Activated CD8-positive, alpha-beta memory T cell treated with anti-CD3 and anti-CD28 coated beads, Interleukin-2, amount 50 U/mL, for 48 hours (primary cell): ENCODE measurements at places on chromosomes 16 and 17.

DNA sequence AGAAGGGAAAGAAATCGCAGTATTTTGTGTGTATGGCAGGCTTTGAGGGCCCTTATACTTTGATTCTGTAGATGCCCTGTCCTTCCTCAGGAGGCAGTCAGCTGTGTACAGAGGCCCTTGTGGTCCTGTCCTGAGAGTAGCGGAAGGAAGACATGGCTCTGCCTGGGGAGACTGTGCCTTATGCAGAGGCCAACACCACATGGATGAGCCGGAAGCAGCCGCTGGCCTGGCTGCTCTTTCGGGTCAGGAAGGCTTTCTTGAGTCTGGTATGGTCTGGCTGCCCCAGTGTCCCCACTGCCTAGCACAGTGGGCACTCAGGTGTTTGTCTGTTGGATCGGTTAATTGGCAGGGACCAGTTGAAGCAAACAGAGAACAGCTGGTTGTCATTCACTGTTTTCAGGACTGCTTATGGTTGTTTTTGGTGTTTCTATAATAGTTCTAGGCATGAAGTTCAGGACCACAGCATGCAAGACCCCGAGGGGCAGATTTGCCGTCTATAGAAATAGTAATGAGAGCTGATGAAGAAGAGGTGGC, 12.4 kb downstream of the USP10 start:
- DNase-seq = peak; percentile 32

GRCh38 chr16:50448981-50449380, 80.2 kb upstream of the BRD7 start:
- DNase-seq = no peak

DNA sequence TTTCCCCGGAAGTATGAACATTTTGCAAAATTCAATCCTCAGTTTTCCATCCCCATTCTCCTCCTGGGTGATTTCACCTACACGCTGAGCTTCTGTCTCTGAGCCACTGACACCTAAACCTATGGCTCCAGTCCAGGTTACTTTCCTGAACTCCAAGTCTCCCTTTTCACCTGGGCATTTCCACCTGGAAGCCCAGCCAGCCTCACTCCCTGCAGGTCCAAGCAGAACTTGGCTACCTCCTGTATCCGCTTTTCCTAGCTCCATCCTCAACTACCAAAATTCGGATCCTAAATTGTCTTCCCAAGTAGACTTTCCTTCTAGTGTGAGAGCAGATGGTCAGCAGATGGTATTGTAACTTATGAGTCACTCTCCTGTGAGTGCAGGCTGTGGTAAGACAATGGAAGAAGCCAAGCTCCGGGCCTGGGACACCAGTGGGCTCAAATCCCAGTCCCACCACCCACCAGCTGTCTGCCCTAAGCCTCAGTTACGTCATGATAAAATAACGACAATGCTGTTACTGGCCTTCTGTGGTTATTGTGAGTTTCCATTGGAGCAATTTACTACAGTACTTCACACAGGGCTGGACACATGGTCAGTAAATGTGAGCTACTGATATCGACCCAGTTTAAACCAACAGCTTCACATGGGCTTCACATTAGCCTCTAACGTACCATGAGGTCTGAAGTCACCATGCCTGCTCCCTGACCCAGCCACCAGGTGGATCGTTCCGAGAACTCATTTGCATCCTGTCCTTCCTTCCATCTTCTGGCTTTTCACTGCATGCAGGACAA, 33.3 kb downstream of the PECAM1 start:
- no peak for DNase-seq

- no peak for DNase-seq
Observed at GRCh38 chr16:50079397-50080140, 13.8 kb downstream of the HEATR3 start.

DNA sequence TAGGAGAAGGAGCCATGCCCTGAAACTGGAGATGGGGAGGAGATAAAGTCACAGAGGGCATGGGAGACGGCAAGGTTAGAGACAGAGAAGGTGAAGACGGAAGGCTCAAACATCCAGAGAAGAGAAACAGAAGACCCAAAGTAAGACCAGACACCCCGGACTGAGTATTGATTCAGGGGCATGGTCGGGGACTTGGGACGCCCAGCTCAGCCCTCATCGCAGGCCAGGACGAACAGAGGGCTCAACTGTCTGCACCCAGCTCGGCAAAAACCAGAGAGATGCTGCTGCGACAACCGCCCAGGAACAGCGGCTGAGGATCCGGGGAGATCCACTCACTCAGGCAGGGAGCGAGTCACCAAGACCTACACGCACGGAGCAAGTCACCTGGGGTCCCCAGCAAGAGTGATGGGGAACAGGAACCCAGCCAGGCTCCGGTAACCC, 999 bp downstream of the XYLT1 start:
- no peak for DNase-seq

DNA sequence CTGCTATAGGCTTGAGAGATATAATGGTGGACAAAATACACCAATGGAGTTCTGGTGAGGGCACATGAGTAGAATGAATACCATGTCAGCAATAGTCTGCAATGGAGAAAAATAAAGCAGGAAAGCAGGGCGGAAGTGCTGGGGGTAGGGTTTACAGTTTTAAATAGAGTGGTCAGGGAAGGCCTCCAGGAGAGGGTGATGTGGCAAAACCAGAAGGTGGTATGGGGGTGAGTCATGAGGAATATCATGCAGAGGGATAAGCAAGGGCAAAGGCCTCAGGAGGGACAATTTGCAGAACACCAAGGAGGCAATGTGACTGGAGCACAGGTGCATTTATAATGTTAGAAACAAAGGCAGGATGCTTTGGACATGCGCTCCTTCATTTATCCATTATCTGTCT, 102.0 kb downstream of the ITFG1 start:
- DNase-seq = no peak

DNA sequence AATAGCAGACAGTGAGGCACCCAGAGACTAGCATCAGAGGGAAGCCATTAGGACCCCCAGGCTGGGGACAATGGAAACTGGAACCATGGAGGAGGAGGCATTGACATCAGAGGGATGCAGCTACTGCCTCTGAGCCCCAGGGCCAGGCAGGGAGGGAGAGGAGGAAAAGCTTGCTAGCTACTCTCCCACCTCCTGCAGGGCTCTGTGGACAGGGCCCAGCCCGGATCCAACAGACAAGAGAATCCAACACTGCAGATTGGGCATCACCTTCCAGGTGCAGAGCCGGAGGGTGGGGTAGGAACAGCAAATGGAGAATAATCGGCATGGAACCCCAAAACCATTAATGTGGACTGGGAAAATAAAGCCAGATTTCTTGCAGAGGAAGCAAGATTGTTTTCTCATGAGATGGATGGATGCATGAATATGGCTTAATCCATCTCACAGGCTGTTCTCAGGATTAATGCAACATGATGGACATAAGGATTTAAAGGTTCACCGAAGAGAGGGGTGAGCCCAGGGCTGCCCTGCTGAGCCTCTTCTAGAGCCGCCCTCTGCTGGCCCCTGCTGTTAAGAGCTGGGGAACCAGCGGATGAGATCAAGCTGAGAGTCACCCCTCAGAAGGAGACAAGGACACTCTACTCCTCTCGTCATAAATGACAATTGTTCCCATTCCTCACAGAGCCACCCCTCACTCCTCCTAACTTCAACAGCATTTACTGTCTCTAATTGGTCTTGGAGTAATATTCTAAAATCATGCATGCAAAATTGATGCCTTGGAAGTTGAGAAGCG, 48.8 kb downstream of the DNAH3 start:
- DNase-seq = peak; percentile 38

DNA sequence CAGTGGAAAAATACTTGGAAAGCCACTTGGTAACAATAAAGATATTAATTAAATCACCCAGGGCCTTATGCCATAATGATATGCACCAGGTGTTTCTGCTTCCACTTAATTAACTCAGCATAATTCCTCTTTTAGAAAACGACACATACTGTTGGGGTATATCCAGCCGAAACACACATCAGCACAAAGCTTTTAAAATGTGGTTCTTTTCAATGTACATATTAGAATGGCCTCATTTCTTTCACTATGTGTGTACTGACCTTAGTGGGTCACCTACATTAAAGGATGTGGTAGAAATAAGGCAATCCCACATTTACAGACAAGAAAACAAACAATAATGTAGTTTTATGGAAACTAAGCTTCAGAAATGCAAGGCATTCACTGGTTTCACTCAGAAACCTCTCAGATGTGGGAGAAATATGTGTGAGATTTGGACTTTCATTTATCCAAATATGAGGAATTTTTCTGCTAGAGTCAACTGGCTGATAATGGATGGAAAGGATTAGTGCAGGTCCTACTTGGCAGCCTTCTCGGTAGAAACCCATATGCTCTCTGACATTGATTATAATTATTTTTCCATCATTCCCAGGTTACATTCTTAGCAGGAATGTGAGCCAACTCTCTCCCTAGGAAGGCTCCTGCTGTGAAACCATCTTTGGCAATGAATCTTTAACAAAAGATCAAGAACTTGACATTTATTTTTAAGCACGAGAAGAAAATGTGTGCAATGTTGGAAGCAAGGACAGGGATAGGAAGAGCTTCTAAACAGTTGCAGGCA, 66.7 kb upstream of the DHX40 start:
- no peak for DNase-seq

DNA sequence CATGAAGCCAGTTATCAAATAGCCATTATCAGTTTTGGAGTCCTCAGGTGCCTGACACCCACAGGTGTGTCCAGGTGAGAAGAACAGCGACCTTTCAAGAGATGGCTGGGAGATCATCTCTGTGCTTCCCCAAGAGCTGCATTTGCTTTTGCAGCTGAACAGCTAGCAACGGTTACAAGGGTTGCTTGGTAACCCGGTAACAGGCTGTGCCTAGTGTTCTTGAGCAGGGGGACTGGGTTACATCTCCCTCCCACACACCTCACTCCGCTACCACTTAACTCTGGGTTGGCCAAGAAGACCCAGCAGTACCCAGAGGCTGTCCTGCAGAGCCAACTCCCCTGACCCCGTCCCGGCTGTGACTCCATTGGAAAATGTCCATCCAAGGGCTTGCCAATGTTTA, 147.0 kb downstream of the SLC39A11 start:
- no peak for DNase-seq

- DNase-seq = no peak
Observed at GRCh38 chr16:81107511-81107910, 11.3 kb upstream of the GCSH start.
